ENCODE measurements at places on chromosomes 1 and 21.

DNA sequence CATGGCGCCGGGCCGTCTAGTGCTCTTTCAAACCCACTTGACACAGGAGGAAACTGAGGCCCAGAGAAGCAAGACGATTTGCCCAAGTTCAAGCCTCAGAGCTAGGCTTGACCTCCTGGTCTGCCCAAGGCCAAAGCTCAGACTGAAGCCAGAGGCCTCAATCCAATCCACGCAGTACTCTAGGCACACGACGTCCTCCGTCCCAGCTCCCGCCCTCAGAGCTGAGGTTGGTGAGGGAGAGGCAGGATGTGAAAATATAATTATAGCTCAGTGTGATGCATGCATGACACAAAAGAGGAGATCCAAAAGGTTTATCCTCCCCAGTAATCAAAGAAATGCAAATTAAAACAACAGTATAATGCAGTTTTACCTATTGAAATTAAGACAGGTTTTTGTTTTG, 15.5 kb upstream of the ADGRB2 start:
- DNase-seq: no peak

GRCh38 chr1:99784809-99785255, 18.4 kb upstream of the FRRS1 start:
- DNase-seq: no peak

DNA sequence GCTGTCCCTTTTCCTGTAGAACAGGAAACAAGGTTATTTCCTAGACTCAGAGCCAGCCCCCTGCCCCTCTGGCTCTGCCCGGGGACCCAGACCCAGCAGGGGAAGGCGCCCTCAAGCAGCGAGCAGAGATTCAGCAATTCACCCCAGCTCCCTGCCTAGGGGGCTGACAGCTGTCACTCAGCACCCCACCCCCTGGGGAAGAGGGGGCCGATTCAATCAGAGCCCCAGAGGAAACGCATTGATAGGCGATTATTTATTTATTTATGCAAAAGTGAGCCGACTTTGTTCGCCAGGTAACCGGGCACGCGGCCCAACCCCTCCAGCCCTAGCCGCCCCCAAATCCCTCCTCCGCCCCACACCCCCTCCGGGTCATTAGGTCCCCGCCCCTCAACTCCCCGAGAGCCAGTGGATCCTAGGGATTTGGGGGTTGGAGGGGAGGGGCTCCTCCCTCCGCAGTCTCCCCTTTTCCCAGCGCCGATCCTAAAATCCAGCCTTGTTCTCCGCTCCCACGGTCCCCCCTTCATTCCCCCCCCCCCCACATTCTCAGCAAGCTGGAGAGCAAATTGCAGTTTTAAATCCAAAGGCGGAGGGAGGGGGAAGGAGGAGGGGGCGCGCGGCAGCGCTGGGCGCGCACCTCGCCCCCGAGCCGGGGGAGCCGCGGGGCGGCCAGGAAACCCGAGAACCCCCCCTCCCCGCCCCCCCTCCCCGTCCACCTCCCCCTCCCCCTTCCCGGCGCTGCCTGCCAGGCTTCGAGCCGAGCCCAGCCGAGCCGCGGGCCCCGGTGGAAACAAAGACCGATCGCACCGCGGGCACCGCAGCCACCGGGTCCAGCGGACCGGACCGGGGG, 1.3 kb downstream of the AHDC1 start:
- no peak for DNase-seq

DNA sequence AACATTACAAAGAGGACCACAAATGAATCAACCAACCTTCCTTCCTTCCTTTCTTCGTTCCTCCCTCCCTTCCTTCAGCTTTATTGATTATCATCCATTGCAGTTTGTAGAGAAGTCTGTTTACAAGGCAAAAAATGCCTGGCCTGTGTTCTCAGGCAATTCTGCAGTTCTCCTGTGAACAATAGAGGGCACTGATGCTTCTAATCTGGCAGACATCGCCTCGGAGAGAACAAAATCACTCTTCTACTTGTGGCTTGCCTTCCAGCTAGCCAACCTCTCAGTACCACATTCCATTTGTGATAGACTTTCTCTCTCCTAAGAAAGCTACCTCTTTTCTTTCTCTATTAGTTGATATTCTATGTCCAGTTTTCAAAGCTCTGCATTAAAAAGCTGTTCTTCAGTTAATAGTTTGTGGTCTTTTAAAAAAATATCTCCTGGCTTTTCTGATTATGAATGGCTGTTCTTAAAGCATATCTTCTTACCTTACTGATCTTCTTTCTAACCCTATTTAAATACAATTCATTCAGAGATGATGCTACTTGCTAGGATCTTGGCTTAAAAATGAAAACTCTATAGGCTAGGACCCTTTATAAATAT, 26.9 kb upstream of the ESRRG start:
- no peak for DNase-seq

DNA sequence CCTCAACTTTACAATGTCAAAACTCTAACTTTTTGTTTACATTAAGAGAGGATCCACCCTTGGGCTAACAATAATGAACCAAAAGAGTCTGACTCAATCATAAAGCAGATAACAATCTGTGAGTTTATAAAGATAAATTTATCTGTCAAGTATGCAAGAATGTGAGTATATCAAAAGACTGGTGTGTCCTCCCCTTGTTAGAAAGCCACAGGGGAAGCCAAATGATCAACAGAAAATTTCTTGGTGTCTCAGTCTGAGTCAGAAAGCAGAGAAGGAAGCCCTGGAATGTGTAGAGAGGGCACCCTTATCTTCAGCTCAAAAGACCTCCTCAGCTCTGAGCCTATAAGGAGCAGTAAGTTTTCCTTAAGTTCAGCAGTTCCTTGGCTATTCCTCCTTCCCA, 13.9 kb upstream of the PDIK1L start:
- no peak for DNase-seq

DNA sequence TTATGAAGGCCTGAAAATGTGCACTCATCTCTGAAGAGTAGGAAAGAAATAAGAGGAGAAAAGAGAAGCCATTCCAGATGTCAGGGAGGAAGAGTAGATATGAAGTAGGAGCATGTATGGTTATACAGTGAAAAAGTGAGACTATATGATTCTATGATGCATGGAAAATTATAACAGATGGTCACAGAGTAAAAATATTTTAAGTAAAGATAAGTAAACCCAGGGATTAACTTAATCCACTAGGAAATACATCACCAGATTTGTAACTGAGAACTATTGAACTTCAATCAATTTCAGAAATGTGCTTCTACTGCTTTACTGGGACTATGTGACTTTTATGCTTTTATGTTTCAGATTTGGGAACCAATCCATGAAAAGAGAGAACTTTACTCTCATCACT, at the start of gene OR10J1:
OR10J1 (plus strand) TSS at position 301 of the 400 bp plus-strand sequence; CDS start at position 371, 70 bp downstream.
- DNase-seq: no peak

GRCh38 chr1:93541045-93541444, 93.1 kb downstream of the FNBP1L start:
- no peak for DNase-seq

- DNase-seq: no peak
Measured at GRCh38 chr1:173453982-173454381, 23.2 kb upstream of the PRDX6 start.

DNA sequence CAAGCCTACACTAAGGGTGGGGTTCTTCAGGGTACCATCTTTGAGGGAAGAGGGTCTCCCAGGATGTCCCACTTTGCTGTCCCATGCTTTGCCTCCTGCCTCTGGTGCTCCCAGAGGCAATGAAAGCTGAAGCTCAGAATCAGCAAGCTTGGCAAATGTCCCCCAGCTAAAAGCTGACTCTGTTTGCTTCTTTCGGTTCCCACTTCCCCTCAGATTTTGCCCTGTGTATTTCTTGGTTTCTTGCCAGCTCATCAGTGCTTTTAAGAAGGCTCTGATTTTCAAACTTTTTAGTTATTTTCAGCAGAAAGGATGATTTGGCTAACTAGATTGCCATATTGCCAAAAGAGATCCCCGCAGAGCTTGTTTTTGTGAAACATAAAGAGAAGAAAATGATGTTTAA, 33.1 kb upstream of the COG2 start:
- no peak for DNase-seq

- DNase-seq: no peak
Measured at GRCh38 chr1:204261746-204262505, 48.1 kb upstream of the GOLT1A start.

DNA sequence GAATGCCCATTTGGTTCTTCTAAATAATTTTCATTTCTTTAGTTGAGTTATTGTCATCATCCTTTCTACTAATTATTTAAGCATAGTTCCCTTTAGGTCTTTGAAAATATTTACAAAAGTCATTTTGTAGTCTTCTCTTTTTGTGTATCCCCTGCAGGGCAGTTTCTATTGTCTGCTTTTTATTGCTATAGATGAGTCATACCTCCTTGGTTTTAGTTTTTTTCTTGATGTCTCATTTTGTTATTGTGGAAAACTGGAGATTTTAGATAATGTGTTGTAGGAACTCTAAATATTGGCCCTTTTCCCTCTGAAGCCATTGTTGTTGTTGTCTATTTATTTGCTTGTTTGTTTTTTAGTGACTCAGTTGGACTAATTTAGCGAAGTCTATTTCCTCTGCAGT, 387.9 kb downstream of the NUF2 start:
- DNase-seq: no peak

DNA sequence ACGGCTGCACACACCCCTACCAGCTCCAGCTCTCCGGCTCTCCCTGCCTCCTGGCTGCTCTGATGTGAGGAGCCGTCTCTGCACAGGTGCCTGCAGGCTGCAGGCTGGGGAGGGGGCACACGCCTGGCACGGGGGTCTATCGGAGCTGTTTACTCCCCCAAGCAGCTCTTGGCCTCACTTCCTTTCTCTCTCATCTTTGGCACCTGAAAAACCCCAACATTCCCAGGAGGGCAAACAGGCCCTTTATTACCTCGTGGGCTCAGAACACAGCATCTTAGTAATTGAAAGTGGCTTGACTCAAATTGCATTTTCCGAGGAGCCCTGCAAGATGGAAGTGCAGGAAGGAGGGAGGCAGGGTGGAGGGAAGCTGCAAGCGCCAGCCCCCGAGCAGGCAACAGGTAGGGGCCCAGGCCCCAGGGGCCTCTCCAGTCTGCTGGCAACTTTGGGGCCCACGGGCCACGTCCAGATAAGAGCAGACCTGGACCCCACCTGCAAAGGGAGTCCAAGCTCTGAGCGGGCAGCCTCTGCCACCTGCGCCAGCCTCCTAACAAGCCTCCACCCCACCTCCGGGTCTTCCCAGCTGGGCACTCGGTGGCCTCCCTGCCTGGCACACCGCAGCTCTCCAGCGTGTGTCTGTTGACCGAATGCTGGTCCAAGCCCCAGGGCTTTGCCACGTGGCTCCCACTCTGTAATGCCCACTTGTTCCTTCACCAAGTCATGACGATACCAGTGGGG, 263.6 kb upstream of the VAMP3 start:
- DNase-seq: no peak

- DNase-seq: no peak
Measured at GRCh38 chr1:10734375-10734774, 62.1 kb downstream of the CASZ1 start.
